Effector CD8-positive, alpha-beta T cell (primary cell): ENCODE measurements at places on chromosomes 6 and 20.
A peak's percentile ranks its signal among the peaks of the same experiment; 100 is the strongest.

DNA sequence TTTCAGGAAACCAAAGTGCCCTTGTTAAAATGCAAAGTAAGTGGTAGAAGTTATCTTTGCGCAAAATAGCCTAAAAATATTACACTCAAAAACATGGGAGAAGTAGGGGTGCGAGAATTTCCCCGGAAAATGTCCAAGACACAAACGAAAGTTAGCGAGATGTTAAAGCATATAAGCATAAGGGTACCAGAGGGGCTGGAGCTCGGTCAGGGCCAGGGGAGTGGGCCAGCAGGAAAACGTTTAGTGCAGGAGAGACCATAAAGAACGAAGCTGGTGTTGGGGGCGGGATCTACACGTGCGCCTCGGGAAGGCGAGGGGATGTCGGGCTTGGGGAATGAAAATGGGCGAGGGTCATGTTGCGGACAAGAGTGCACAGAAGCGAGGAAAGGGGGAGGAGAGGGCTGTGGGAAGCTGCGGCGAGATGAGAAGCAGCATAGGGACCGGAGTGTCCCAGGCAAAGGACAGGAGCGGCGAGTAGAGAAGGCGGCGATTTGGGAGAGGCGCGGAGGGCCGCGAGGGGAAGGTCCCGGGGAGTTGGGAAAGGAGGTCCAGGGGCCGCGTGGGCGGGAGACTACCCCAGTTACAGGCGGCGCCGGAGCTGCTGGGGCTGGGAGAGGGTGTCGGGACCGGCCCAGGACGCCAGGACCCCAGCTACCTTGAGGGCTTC is 600 bp downstream of the XPO5 start:
- no peak for DNase-seq

DNA sequence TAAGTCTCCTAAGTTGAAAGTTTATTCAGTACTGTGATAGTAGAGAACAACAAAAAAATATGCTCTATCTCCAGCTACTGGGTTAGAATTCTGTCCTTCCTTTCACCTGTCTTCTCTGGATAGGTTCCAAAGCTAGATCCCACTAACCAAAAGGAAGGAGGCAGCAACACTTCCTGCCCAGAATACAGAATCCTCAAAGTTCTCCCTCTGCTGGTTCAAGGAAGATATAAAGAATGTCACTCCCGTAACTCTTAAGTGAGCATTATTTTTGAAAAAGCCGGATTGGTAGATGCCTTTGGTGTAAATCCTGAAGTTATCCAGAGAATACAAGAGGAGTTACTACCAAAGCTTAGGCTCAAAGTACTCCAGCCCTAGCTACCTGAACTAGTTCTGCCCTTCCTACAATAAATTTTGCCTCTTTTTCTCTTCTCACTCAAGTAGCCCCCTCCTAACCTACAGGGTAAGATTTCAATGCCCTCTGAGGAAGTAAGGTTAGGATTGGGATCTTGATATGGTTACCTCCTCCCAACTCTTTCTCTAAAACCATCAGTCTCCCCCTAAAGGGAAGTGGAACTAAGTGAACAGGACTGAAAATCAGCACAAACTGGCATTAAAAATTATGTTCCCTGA is 26.0 kb upstream of the CRIP3 start:
- DNase-seq = no peak

- DNase-seq = no peak
Observed at GRCh38 chr6:41638935-41639808, 904 bp downstream of the MDFI start.

- no peak for DNase-seq
Observed at GRCh38 chr6:1394514-1395463, 5.4 kb downstream of the FOXF2 start.

DNA sequence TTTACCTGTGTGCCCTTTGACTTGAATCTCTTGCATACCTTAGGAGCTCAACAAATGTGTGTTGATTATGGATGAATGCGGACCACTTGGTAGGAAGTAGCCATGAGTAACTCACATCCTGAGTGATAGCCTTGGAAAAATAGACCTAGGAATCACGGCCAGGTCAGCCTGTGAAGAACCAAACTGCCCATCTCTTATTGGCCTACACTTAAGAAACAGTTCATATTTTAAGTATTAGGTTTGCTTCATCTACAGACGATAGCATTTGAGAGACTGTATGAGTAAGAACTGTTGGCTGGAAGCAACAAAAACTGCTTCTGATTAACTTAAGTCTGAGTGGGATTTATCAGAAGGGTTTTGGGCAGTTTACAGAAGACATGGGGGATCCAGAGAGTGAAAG is 320.1 kb upstream of the PRND start:
- no peak for DNase-seq

- no peak for DNase-seq
Observed at GRCh38 chr20:42179768-42180167, 561.6 kb upstream of the CHD6 start.

GRCh38 chr6:149254253-149254652 is 63.3 kb upstream of the TAB2 start:
- DNase-seq = no peak

DNA sequence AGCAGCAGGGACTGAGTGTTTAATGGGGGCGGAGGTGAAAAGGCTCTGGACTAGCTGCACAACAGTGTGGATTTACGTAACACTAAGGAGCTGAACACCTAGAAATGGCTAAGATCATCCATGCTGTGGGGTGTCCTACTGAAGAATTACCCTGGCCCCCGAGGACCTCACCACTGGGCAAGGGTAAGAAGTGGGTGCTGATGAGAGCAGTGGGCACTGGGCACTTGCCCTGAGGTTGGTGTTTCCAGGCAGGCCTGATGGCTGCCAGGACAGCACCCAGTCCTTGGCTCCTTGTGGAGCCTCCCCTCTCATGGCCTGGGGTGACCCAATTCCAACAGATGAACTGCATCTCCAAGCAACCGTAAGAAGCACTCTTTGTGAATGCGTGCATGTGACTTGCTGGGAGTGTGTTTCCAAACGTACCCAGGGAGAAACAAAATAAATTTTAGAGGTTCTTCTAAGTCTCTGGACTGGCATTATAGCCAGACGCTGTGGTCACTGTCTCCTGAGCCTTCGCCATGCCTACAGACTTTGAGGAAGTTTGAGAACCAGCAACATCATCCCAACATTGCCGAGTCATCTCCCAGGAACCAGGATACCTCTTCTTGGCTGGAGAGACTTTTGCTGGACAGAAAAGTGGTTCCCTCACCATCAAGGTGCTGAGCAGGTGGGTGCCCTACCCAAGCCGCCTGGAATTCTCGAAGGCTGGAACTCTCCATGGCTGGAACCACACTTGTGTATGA is 245.9 kb downstream of the ERMARD start:
- DNase-seq = no peak

- DNase-seq = no peak
Observed at GRCh38 chr6:56839533-56840183, 115.2 kb upstream of the BEND6 start.

- peak; percentile 29 for DNase-seq
Observed at GRCh38 chr6:34791164-34791700, 651 bp upstream of the BLTP3A start.

GRCh38 chr6:43520097-43520496 is 3.2 kb downstream of the POLR1C start:
- no peak for DNase-seq

- DNase-seq = no peak
Observed at GRCh38 chr6:45436544-45437438, 59.1 kb upstream of the SUPT3H start.

- DNase-seq = no peak
Observed at GRCh38 chr20:63320041-63320511, 27.1 kb downstream of the COL20A1 start.

GRCh38 chr20:47258745-47259695 is 97.5 kb downstream of the ZMYND8 start:
- no peak for DNase-seq

- DNase-seq = peak; percentile 44
Observed at GRCh38 chr6:32087574-32088486, 21.3 kb downstream of the TNXB start.

- DNase-seq = no peak
Observed at GRCh38 chr6:139019722-139020121, 8.8 kb upstream of the ABRACL start.

- DNase-seq = no peak
Observed at GRCh38 chr20:4038676-4039370, 23.5 kb upstream of the RNF24 start.

DNA sequence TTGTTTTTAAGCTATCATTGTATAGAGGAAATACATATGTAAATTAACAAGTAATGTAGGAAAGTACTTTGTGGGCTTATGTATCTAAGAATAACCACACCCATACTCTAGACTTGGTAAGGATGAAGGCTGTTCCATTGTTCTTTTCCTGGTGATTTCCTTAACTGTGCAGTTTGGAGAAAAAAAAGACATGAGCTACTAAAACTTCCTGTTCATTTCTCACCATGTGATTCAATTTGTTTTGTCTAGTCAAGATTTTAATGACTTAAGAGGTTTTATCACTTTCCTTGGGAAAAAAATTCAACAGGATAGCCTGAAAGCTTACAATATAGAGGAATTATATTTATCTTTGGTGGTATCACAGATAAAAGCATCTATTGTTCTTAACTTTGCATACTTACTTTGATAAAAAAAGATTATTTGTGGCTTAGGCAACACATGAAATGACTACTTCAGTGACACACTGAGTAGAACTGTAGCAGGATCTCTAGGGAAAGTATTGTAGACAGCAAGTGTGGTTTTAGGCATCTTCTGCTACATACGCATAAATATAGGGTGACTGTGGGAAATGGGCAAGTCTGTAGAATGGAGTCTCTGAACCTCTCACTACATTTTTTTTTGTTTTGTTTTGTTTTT is 80.3 kb downstream of the GJA1 start:
- DNase-seq = no peak

GRCh38 chr6:97069363-97069762 is 144.8 kb downstream of the KLHL32 start:
- no peak for DNase-seq

DNA sequence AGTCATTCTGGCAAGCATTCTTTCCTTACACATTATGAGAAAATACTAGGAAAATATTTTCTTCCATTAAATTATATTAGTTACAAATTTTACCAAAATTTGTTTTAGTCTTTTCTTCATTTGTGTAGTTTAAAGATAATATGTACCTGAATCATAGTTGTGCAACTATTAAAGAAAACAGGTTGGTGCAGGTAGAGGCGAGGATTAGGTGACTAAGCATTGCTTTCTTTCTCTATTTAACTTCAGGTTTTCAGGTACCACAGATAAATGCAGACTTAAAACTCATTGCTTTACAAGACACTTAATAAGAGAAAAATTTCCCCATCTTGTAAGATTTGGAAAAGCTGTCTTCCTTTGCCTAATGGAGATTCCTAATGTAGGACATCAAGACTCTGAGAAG is 1175.5 kb upstream of the ADGRB3 start:
- no peak for DNase-seq

- DNase-seq = no peak
Observed at GRCh38 chr6:11700118-11700718, 78.4 kb downstream of the ADTRP start.

DNA sequence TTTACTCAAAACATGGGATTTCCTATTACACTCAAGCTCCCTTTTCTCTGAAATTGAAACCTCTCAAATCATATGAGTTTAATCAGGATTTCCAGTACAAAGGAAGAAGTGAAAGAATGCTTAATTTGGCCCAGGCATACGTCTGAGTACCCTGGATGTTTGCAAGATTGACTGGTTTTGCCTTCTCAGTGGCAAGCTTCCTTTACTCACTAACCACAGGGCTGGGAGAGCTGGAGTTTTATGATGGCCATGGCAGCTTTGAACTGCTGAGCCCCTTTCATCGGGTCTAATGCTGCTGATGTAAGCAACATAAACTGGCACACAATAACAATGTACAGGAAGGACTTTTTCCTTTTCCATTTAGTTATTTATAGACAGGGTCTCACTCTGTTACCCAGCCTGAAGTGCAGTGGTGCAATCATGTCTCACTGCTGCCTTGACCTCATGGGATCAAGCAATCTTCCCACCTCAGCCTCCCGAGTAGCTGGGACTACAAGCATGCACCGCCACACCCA is 194.8 kb downstream of the SLC35F1 start:
- no peak for DNase-seq

- no peak for DNase-seq
Observed at GRCh38 chr20:36614781-36615557, 9.4 kb downstream of the RAB5IF start.

DNA sequence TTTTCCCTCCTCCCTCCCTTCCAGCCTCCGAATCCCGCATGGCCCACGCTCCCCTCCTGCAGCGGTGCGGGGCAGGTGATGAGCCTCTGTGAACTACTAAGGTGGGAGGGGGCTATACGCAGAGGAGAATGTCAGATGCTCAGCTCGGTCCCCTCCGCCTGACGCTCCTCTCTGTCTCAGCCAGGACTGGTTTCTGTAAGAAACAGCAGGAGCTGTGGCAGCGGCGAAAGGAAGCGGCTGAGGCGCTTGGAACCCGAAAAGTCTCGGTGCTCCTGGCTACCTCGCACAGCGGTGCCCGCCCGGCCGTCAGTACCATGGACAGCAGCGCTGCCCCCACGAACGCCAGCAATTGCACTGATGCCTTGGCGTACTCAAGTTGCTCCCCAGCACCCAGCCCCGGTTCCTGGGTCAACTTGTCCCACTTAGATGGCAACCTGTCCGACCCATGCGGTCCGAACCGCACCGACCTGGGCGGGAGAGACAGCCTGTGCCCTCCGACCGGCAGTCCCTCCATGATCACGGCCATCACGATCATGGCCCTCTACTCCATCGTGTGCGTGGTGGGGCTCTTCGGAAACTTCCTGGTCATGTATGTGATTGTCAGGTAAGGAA is at the start of gene OPRM1:
TSS of gene OPRM1 (plus strand) at position 10 of the 612 bp plus-strand sequence. CDS start at position 315, 305 bp downstream.
- DNase-seq = no peak

DNA sequence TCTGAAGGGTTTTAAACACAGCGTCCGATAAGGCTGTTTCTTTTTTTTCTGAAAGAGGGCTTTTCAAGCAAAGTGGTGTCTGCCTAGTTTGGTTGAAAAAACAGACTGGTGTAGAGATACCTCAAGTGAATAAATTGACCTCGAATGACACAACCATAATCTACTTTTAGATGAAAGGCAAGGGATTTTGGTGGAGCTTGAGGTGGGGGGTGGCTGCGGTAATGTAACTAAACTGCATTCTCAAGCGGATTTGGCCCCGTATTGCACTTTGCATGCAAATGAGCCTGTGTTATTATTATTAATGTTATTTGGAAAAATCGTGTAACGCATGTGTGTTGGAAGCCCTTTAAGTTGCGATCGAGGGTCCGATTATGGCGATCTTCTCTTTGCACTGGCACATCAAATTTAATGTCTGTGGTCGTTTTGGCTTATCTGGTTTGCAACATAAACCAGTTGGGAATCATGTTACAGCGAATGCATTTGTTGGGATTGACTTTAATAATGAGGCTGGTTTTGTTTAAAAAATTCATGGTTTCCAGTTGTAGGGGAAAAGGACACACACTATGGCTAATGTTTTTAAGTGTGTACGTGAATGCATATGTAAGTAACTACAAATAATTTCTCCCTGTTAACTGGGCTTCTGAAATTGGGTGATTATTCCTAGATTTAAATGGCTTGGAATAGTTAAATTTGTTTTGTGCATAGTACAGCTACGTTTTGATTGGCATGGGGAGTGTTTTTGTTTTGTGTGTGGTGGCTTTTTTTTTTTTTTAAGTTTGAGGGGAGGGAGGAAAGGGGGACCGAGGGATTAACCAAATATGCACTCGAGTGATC is 1.0 kb downstream of the JARID2 start:
- no peak for DNase-seq
